ENCODE measurements at places on chromosomes 11 and 22. TPM values are rescaled to one million over a fixed set of nuclear protein-coding genes. Genes with fewer than 3 reads are reported as not detected.

GRCh38 chr11:1844221-1845094 is 5.7 kb downstream of the TNNI2 start:
- DNase-seq: no peak

RANBP1 gene
- total RNA-seq: 148 TPM

GRCh38 chr11:11446967-11447366 is 93.9 kb upstream of the CSNK2A3 start:
- DNase-seq: no peak

ASCL2 gene
- not detected for total RNA-seq

- no peak for DNase-seq
Measured at GRCh38 chr11:1317993-1318392, 8.6 kb upstream of the TOLLIP start.

- DNase-seq: peak; percentile 91
Measured at GRCh38 chr11:12544986-12545775, 129.0 kb upstream of the TEAD1 start.

IL17REL gene
- not detected for total RNA-seq

DNA sequence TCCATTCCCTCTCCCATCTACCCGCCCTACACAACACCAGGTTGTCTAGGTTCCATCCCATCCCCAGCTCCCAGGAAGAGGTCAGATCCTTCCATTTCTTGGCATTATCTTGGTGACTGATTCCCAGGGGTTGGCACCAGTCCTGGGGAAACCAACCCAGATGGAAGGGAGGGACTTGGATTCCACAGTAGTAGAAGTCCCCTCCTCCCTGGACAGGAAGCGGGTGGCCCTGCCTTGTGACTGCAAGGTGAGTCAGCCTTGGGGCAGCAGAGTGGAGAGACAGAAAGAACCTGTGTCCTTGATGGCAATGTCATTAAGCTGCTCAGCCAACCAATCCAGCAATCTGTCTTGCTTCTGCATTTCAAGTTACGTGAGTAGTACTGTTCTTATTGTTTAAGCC is 26.5 kb downstream of the SYT13 start:
- no peak for DNase-seq

TTC28 gene
- 36.9 TPM for total RNA-seq

DNA sequence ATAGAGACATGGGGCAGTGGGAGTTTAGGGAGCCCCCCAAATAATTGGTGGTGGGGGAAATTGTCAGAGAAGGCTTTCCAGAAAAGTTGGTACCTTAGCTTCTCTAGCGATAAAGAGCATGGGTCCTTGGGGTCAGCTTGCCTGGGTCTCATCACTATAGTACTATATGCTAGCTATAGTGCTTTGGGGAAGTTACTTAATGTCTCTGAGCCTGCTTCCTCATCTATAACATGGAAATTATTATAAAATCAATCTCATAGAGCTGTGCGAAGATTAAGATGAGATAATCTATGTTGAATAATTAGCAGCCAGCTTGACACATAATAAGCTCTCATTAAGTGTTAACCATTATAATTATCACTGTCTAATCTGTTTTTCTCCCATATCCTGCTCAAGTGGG is 41.2 kb downstream of the STIM1 start:
- DNase-seq: no peak

GRCh38 chr11:25449091-25449490 is 882.8 kb upstream of the ANO3 start:
- DNase-seq: no peak

- peak; percentile 45 for DNase-seq
Measured at GRCh38 chr11:63603180-63603518, 11.1 kb downstream of the PLAAT3 start.

ALX4 gene
- total RNA-seq: under 0.01 TPM

GRK3 gene
- 5.8 TPM for total RNA-seq

CADM1 gene
- 13.4 TPM for total RNA-seq

GRCh38 chr11:111115890-111116289 is 129.6 kb upstream of the POU2AF2 start:
- no peak for DNase-seq

DNA sequence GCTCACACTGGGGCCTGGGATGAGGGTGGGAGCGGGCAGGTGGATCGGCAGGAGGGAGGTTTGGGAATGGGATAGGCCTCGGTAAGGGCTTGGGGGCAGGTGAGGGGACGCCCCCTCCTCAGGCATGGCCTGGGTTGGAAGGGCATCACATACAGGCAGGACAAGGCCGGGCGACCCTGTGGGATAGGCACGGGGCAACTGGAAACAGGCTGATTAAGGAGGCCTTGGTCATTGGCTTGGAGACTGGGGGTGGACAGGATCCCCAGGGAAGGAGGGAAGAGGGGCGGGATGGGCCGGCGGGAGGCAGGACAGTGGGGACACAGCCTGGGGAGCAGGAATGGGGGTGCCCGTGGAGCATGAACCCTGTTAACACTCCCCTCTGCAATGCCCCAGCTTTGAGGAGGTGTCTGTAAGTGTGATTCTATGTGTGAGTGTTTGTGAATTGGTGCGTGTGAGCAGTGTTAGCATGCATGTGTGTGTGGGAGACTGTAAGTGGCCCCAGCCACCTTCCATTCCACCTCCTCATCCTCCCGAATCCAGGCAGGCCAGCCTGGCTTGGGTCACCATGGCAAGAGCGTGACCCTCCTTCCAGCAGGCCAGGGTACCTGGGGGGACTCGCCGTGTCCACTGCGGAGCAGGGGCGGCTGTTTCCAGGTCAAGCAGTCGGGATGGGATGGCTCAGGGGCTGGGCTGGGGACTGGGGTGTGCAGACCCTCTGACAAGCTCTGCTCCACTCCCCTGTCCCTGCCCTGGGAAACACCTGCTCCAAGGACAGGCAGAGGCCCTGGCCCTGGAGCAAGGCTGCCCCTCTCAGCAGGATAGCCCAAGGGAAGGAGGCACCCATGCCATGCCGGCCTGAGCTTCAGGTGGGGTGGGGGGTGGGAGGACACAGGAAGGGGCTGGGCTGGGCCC is 3.4 kb upstream of the PIM3 start:
- no peak for DNase-seq

MRGPRE gene
- not detected for total RNA-seq

DNA sequence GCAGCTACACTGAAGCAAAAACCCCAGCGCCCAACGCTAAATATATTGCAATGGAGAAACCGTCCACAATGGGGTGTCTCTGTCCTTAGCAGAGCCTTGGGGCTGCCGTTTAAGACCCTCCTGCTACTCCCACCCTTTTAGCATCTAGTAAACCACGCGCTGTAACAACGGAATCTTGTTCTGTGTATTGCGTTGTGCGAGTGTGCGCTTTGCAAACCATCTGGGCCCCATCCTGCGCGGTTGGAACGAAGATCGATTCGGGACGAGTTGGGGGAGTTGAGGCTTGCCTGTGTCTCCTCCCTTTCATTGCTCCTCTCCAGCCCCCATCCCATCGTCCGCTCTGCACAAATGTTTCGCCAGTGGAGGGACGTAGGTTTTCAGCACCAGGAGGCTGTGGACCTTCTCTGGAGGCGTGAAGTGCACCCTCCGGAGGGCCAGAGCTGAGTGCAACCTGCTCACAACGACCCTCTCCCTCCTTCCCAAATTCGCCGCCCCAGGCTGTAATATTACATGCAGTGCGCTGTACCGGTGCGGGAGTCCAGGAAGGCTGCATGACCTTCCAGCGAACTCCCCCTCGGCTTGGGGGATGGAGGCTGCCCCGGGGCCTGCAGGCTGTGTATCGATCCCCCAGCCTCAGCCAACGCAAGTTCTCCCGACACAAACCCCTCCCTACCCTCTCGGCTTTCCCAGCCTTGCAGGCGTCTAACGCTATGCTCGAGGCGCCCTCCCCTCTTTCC is 1.6 kb upstream of the KMT2A start:
- DNase-seq: no peak

GRCh38 chr22:39290724-39291161 is 28.7 kb downstream of the RPL3 start:
- no peak for DNase-seq

GRCh38 chr22:36953239-36954080 is 40.0 kb downstream of the CSF2RB start:
- no peak for DNase-seq

DNA sequence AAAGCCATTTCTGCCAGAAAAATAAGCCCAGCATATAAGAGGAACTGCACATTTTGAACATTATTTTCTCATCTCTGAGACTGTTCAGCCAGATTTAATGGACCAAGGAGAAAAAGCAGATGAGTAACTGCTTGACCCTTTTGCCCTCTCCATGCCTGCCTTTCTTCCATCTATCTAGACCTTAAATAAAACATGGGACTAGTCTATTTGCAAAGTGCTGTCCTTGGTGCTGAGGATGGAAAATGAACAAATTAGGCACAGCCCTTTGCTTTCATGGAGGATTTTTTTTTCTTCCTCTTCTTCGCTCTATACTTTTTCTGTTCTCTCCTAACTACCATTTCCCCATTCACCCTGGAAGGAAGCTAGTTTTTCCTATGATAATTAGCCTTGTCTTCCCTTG is 361.3 kb downstream of the GRM5 start:
- DNase-seq: no peak

DNA sequence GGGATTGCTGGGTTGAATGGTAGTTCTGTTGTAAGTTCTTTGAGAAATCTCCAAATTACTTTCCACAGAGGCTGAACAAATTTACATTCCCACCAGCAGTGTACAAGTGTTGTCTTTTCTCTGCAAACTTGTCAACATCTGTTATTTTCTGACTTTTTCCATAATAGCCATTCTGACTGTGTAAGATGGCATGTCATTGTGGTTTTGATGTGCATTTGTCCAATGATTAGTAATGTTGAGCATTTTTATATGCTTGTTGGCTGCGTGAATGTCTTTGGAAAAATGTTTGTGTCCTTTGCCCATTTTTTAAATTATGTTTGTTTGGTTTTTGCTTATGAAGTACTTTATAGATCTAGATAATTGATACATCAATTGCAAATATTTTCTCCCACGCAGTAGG is 1025.0 kb downstream of the JRKL start:
- DNase-seq: no peak

DNA sequence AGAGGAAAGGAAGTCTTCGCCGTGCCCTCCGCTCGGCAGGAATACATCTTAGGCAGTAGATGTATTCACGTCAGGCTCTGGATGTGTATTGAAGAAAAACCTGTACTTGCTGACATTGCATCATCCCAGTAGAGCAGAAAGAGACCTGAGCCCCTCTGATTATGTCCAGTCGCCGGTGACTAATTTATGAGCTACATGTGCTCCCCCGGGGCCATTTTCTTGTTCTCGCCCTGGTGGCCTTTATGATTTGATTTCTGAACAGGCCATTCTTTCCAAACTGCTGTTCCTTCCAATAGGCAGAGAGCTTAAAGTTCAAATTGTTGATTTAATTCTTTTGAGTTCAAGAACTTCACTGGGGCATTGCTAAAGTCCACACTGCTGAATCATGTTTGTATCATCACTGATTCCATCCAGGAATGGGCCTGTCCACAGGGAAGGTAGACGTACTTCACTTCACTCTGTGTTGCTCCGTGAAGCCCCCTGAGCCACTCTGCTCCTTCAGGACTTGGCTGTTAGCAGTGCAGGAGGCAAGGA is 137.3 kb upstream of the RASSF10 start:
- no peak for DNase-seq

GRCh38 chr22:19591568-19591967 is 67.4 kb upstream of the CLDN5 start:
- no peak for DNase-seq

IGHMBP2 gene
- total RNA-seq: 30.8 TPM

KCNK4 gene
- not detected for total RNA-seq

AQP11 gene
- total RNA-seq: under 0.01 TPM

GRCh38 chr11:6237761-6238302 is 1.1 kb upstream of the CNGA4 start:
- no peak for DNase-seq

- DNase-seq: no peak
Measured at GRCh38 chr22:35540595-35541253, at the start of gene RASD2. TSS of gene RASD2 (plus strand) at chr22:35540831. CDS start at chr22:35546810, 5,979 bp downstream.

NRIP3 gene
- 4.0 TPM for total RNA-seq

ARHGAP20 gene
- 7.1 TPM for total RNA-seq

MMP7 gene
- total RNA-seq: not detected

DNA sequence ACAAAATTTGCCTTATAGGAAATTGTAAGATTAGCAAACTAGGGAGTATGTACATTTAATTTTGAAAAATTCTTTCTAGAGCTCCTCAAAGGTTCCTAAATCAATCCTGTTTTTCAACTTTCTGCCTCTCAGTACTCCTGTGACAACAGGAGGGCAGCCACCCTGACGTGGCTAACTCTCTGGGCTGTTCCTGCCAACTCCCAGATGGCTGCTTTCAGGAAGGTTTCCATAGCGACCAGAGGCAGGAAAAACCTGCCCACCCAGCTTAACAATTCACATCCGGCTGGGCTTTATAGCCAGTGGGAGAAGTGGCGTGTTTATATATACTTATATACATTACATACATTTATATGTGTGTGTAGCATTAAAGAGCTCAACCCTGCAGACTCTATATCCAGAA is 26.5 kb downstream of the SGSM3 start:
- no peak for DNase-seq

DNA sequence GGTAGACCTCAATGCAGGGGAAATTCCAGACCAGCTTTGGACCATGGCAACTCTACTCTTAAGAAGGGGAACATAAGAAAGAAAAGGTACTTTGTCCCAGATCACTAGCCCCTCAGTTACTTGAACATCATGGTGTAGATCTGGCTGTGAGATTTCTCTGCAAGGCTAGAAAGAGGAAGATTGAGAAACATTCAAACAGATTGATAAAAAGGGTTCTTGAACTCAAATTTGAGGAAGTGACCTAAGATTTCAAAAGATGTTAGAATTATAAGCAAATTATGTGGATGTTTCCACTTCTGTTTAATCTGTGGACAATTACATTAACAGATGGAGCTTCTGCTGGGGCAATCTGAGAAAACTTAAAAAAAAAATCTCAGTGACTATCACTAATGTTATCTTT is 21.8 kb upstream of the UPB1 start:
- no peak for DNase-seq

DNAJB13 gene
- total RNA-seq: not detected

GRCh38 chr11:2118677-2119076 is 20.5 kb downstream of the IGF2 start:
- no peak for DNase-seq

- no peak for DNase-seq
Measured at GRCh38 chr11:33694346-33695050, 6.1 kb downstream of the C11orf91 start.

MOGAT2 gene
- not detected for total RNA-seq

TSSK2 gene
- total RNA-seq: not detected

GRCh38 chr11:34067383-34068065 is 16.0 kb downstream of the CAPRIN1 start:
- DNase-seq: no peak

DNA sequence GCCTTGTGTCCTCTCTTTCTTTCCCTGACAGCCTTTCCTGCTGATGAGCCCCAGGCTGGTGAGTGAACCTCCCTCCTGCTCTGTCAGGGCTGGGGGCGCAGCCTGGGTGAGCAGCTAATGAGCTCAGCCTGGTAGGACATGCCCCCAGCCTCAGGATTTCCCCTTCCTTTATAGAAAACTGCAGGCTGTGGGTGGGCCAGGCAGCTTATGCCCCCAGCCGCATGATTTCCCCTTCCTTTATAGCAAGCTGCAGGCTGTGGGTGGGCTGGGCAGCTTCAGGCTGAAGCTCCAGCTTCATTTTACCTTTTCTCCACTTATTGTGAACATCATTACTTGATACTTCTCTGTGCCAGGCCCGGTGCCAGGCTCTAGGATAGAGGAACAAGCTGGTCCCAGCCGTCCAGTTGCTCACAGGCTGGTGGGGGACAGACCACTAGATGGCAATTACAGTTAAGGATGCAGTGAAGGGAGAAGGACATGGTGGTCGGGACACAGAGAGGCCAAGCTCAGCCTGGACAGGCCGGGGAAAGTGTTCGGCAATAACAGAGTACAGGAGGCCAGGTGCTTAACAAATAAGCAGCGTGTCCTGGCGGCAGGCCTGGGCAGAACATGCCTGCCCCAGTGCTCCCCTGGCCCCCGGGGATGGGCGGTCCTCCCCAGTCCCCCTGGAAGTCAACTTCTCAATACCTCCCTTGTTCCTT is 5.3 kb downstream of the LGALS12 start:
- DNase-seq: no peak
